ENCODE measurements at places on chromosomes 6 and 20.

DNA sequence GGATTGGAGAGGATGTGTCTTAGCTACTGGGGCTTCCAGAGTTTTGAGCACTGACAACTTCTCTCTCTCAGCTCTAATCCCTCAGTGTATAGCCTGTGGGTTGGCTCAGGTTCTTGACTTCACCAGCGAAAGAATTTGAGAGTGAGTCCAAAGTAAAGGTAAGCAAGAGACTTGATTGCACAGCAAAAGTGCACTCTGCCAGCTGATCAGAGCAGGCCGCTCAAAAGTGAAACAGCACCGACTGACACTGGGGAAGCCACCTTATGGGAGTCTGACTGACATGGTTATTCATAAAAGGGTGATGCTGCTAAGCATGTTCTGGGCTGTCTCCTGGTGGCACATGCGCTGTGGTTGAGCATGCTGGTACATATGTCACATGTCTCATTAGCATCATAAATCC, 389.5 kb downstream of the CBLN4 start:
- DNase-seq, result no peak

DNA sequence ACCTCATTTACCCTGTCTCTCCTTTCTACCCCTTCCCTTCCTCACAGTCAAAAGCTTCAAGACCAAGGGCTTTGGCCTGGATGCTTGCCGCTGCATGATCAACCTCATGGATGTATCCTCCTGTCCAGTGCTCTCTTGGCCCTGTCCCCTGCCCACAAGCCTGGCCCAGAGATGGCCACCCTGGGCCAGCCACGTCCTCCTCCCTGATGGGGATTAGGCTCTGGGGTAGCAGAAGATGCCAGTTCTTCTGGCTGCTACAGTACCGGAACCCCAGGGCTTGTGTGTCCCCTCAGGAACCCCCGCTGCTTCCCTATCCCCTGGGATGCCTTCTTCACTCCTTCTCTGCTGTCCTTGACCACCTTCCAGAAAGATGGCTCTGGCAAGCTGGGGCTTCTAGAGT, 22.3 kb downstream of the CAPN11 start:
- no peak for DNase-seq

DNA sequence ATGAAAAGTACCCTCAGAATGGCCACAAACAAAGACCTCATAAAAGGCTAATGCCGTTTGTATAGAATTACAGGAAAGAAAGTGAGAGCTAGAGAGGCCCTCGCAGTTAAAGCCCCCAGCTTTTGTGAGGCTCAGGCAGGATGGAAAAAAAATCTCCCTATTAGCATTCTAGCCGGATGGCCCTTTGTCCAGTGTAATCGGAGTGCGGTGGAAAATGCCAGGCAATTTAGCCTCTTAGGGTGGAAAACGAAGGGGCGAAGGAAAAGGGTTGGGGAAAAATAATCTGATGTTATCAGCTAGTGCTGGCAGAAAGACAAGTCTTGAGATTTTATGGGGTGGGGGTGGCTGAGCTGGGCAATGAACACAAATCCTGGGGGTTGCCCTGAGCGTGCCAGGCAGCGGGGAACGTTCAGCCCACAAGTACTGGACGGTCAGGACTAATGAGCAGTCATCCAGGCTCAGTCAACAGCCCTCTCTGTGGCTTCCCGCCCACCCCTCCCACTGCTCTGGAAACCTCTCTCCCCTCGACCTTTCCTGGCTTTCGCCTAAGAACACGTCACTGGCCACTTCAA, 92.4 kb downstream of the PSMG4 start:
- no peak for DNase-seq

DNA sequence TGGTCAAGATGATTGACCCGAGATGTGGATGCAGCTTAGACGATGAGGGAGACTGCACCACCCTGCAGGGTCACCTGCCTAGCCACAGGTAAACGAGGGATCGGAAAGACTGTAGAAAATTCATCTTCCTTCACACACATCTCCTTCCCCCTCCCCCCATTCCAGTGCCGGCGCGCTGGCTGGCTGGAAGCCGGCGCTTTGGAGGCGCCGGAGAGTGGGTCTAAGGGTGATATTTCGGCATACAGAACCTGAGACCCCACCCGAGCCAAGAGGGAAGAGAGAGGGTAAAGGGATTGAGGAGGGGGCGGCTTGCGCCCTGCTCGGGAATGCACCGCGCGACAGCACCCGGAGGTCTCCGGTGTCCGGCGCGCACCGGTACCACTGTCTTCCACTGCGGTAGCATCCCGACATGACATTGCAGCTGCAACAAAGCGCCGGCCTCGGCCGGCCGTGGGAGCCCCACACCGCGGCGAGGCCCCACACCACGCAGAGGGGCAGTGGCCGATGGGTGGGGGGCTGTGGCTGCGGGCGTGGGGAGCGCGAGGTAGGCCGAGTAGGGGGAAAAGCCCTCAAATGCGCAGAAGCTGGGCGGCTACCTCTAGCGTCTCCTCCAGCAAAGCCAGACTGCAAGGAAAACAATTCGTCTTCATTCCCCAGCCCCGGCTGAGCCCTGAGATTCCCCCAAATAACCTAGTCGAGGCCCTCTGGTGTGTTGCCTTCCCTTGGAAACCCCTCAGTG, 984 bp downstream of the TNFRSF21 start:
- no peak for DNase-seq

DNA sequence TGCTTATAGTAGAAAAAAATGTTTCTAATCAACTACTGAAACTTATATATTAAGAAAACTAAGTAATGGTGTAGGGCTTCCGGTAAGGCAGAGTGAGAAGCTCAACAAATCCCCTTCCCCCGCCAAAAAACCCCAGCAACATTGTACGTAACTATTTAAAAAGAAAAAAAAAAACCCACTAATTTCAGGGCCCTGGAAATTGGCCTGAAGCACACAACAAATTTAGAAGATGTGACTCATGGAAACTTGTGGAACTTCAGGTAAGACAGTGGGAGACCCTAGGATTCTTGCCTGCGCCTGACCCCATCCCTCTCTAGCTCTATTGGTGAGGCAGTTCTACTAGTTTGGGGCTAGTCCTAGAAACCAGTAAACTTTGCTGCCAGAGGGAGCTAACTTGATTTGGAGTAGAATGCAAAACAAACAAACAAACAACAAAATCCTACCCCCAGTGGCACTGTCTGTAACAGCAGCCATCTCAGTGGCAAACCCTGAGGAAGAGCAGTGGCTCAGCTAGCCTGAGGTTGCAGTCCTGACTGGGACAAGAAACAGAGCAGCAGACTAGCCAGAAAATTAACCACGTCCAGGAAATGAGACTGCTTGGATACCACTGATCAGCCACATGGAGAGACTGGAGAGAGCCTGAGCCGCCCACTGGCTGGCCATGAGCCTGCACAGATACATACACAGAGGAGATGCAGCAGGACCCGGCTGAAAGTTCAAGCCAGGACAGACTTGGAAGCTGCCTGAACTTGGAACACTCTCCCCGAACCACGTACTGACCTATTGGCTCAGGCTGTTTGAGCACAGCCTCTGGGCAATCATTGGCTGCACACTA, 135.1 kb downstream of the TBXT start:
- DNase-seq, result no peak

DNA sequence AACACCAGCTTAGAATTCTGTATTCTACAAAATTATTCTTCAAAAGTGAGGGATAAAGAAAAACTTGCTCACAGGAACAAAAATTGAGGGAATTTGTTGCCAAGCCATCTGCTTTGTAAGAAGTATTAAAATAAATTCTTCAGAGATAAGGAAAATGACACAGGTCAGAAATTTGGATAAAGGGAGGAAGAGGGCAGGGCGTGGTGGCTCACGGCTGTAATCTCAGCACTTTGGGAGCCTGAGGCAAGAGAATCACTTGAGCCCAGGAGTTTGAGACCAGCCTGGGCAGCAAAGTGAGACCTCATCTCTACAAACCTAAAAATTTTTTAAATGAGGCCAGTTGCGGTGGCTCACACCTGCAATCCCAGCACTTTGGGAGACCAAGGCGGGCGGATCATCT, 11.8 kb downstream of the SMIM28 start:
- DNase-seq, result no peak

- DNase-seq, result no peak
These were observed 12.0 kb downstream of the DEFB114 start for GRCh38 chr6:49951926-49952325.

DNA sequence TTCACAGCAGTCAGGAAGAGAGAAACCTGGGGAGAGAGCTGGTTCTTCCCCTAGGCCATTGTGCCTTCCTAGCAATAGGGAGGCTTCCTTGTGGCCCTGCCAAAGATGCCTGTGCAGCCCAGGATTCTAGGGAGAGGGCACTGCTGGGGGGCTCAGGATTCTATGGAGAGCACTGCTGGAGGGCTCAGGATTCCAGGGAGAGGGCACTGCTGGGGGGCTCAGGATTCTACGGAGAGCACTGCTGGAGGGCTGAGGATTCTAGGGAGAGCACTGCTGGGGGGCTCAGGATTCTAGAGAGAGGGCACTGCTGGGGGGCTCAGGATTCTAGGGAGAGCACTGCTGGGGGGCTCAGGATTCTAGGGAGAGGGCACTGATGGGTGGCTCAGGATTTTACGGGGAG, 25.8 kb downstream of the EDN3 start:
- no peak for DNase-seq

DNA sequence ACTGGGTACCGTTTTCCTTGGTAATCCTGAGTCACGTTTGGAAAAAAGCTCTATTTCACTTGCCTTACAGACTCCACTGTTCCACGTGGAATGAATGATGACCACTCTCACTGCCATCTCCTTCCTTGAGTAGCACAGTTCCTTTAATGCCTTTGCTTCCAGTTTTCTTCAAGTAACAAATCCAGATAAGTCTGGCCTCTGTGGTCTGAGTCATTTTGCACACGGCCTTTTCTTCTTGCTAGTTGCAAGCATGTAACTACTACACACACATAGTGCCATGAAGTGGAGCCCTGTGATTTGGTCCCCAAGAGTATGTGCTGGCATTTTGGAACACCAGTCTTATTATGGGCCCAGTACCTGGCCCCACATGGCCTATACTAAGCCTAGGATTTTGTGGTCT, 182.8 kb downstream of the SASH1 start:
- DNase-seq, result no peak

Measured in activated T-helper 1 cell treated with anti-CD3 and anti-CD28 coated beads, Interleukin-12 subunit alpha, Interleukin-12 subunit beta, Interleukin-2, Interleukin-4 antibody, amounts not matched to agents 30 ng/mL and 10 ng/mL and 1 ng/mL, durations not matched to agents 14 hours and 24 hours and 36 hours (primary cell).